Ecto neural progenitor cell (in vitro differentiated cells): ENCODE measurements at places on chromosomes 1 and 21.

DNA sequence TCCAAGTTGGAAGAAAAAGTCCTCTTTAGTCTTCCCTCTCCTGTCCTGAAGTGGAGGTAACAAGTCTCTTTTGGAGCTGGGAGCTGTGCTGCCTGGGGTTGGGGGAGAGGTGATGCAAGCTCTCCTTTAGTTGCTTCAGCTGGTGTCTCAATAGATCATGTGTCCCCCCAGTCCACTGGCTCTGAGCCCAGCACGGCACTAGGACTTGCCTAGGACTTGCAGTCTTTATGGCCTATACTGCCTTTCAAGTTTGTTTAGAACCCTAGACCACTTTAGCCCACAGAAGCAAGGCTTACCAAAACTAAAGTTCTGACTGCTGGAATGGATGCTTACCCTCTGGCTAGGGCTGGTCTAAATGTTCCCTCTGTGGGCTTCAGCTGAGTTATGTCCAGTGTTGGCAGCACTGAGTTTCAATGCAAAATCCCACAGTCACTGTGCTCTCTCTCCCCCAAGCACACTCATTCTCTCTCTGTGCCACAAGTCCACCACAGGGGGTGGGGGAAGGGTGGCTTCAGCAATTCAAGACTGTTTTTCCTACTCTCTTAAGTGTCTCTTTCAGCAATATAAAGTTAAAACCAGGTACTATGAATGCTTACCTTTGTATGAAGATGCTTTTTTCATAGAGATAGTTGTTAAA lies 185.0 kb downstream of the DNAH14 start:
- no peak for DNase-seq

DNA sequence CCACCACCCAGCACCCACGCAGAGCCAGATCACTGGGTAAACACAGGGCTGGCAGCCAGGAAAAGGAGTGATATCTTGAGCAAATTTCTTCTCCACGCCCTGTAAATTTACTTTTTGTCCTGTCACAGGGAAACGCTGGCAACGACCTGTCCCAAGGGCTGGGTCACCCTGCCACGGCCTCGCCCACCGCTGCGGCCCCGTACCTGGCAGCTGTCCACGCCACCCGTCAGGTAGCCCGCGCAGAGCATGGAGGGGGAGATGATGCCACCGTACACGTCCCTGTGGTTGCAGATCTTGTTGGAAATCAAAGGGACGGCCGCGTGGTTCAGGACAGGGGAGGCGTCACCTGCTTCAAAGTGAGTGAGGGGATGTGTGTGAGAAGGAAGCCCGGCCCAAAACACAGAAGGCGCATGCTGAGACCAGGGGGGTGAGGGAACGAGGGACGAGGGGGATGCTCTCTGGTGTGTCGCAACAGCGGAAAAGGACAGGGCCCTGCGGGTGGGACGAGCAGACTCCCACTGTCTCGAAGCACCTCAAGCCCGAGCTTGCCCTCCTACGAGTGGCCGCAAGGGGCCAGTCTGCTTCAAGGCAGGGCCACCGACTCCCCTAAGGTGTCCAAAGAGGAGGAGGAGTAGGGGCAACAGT lies 10.1 kb upstream of the TFF1 start:
- DNase-seq = no peak

DNA sequence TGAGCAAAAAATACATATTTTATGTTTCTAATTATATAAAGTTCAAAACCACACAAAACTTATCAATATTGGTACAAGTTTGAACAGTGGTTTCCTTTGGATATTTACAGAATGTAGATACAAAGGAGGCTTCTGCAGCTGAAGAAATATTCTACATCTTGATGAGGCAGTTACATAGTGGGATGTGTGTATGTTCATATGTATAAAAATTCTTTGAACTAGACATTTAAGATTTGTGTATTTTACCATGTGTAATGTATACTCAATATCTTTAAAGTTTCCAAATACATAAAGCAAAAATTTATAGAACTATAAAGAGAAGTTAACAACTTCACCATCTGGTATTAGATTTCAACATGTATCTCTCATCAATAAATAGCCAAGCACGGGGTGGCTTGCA lies 80.7 kb upstream of the TNFSF4 start:
- DNase-seq = no peak

DNA sequence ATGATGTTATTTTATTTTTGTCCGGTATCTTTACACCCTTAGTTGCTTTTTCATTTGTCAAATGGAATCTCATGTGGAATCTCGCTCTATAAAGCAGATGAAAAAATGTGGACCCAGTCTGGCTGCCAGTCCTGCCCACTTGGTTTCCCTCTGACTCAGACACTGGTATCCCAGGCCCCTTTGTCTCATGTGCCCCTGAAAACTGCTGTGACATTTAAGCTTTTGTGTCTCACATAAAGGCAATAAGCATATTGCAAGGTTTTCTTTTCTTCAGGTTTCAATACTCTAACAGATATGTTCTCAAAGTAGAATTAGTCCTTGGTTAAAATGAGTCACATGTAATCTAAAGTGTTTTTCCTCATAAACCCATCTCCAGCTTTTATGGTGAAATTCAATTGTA lies 183.3 kb downstream of the ST6GALNAC3 start:
- DNase-seq = no peak

GRCh38 chr1:193356249-193356648 lies 169.8 kb upstream of the B3GALT2 start:
- DNase-seq = no peak

DNA sequence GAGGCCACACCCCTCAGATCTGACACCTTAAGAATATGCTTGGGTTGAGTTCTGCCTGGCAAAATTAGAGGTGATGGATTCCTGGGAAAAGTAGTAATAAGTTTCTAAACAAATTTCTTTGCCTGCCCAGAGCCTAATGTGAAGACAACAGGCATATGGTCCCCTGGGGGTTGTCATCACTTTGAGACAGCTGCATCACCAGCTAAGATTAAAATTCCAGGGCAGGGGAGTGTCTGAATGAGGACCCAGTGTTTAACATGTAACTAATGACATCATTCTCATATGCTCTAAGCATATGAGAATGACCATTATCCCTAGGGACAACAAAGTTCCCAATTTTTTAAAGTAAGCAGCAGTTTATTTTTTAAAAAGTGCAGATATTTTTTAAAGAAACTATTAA lies 432.2 kb downstream of the PCP4 start:
- no peak for DNase-seq
